RPMI8226 (cell line): ENCODE measurements at places on chromosomes 12 and 14.
A peak's percentile ranks its signal among the peaks of the same experiment; 100 is the strongest.

- DNase-seq, result no peak
These were observed 21.0 kb upstream of the PPP1R13B start for GRCh38 chr14:103868242-103868897.

DNA sequence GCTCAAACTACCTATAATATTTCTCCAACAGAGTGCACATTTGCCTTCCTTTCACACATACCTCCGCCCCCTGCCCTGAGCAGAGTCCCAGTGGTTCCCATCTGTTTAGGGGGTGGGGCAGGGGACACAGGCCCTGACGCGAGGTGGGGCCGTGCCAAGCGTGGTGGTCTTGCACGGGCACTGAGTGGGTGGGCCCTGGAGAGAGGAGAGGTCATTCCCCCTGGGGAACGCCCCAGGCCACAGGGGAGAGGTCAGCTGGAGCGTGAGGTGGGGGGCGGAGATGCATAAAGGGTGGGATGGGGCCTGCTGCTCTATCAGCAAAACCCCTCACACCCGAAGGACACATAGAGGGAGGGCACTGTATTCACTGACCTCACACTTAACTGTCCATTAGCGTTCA lies 441.9 kb downstream of the TMEM121 start:
- DNase-seq, result no peak

GRCh38 chr14:59126714-59127436 lies 61.6 kb upstream of the DAAM1 start:
- peak; percentile 41 for DNase-seq

- no peak for DNase-seq
These were observed 189.9 kb downstream of the VRK1 start for GRCh38 chr14:96987086-96987474.

- no peak for DNase-seq
These were observed 29.2 kb downstream of the HIGD1C start for GRCh38 chr12:50981319-50982239.

- DNase-seq, result no peak
These were observed 23.7 kb downstream of the ANKRD9 start for GRCh38 chr14:102485693-102486512.

- no peak for DNase-seq
These were observed 92.6 kb upstream of the ZFP36L1 start for GRCh38 chr14:68885226-68886108.

GRCh38 chr12:117010693-117011451 lies 88.3 kb downstream of the TESC start:
- DNase-seq, result no peak

GRCh38 chr14:34223373-34224148 lies 238.5 kb downstream of the SPTSSA start:
- DNase-seq, result peak; percentile 4

GRCh38 chr12:82896979-82897378 lies 210.3 kb downstream of the TMTC2 start:
- peak; percentile 5 for DNase-seq

GRCh38 chr14:90093942-90094595 lies 32.3 kb downstream of the KCNK13 start:
- DNase-seq, result no peak

GRCh38 chr12:33634544-33634943 lies 194.9 kb upstream of the SYT10 start:
- DNase-seq, result peak; percentile 35

DNA sequence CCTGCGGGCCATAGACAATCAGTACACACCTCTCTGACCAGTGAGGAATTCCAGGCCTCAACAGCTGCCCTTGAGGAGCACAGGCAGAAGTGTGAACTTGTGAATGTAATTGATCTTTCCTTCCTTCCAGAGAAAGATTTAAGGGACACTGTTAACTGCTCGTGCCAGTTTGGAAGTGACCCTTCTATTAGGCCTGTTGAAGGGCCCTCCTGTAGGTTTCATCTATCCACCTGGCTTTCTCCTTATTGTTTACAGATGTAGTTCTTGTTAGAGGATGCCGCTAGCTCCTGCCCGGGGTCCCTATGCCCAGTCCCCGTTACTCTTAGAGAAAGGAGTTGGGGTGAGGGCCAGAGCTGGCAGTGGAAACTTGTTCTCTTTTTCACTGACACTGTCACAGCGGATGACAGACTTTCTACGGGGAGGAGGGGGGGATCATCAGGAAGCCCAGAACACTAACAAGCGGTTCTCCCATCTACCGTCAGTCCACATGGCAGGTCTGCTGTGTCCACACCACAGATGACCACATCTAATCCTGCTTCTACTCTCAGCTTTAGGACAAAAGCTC lies 42.6 kb downstream of the SH2B3 start:
- DNase-seq, result no peak

GRCh38 chr14:61321385-61322010 lies at the start of gene PRKCH:
PRKCH (plus strand) TSS chr14:61321579; CDS start chr14:61322102, 523 bp downstream.
- DNase-seq, result peak; percentile 34

DNA sequence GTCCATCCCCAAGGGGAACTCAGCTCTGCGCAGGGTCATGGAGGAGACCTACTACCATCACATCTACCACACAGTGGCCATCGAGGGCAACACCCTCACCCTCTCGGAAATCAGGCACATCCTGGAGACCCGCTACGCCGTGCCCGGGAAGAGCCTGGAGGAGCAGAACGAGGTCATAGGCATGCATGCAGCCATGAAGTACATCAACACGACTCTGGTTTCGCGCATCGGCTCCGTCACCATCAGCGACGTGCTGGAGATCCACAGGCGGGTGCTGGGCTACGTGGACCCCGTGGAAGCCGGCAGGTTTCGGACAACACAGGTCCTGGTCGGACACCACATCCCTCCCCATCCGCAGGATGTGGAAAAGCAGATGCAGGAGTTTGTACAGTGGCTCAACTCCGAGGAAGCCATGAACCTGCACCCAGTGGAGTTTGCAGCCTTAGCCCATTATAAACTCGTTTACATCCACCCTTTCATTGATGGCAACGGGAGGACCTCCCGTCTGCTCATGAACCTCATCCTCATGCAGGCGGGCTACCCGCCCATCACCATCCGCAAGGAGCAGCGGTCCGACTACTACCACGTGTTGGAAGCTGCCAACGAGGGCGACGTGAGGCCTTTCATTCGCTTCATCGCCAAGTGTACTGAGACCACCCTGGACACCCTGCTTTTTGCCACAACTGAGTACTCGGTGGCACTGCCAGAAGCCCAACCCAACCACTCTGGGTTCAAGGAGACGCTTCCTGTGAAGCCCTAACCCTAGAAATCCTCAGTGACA lies 3.8 kb downstream of the FICD start:
- DNase-seq, result no peak

DNA sequence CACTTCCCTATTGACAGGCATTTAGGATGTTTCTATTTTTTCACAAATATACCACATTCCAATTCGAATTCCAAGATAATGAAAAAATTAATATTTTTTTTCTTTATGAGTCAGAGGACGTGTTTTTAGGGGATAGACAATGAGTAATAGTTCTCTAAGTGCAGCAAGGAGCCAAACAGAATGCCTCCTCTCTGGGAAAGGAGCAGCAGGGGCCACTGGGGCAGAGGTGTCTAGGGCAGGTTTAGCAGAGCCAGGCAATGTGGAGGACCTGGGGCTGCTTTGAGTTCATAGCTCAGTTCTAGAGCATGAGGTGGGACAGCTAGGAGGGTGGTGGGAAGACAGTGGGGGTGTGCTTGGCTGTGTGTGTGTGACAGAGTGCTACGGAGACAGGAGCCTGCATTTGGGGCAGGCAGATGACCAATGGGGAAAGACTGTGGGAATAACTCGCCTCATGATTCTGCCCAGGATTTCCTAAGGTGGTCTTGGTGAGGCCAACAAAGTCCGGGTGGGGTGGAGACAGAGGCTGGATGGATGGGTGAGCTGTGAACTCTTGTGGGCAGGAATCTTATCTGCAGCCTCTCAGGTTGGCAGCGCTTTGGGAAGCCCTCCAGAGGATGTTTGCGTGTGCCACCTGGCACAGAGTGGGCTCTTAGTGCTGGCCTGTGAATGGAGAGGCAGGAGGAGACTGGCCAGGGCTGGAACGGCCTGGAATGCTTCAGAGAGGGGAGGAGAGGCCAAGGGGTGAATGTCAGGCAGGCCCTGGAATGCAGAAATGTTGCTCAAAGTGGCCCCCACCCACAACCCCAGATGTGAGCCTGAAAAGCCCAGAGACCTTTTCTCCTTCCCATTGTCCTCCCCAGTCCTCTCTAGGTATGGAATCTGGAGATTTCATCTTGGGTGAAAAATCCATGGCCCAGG lies 2.4 kb upstream of the KRT7 start:
- DNase-seq, result no peak
